ENCODE measurements at places on chromosomes 13 and 19. TPM values are rescaled to one million over a fixed set of nuclear protein-coding genes. Genes with fewer than 3 reads are reported as not detected.

DNA sequence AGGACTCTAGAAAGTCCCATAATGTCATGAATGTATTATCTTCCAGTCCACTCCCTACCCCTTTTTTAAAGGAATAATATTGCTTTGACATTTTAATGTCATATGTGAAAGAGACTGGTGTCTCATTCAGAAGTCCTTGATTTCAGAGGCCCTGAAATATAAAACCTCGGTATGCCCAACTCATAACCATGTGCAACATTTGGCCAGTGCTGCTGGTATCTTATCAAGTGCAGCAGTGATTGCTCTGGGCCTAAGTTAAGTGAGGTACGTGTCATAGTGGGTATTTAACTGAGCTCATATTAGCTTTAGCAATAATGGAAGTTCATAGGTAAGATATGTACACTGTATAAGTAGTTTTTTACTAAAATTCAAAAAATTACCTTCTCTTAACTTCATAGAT is 14.7 kb downstream of the TEX30 start:
- DNase-seq, result no peak

DNA sequence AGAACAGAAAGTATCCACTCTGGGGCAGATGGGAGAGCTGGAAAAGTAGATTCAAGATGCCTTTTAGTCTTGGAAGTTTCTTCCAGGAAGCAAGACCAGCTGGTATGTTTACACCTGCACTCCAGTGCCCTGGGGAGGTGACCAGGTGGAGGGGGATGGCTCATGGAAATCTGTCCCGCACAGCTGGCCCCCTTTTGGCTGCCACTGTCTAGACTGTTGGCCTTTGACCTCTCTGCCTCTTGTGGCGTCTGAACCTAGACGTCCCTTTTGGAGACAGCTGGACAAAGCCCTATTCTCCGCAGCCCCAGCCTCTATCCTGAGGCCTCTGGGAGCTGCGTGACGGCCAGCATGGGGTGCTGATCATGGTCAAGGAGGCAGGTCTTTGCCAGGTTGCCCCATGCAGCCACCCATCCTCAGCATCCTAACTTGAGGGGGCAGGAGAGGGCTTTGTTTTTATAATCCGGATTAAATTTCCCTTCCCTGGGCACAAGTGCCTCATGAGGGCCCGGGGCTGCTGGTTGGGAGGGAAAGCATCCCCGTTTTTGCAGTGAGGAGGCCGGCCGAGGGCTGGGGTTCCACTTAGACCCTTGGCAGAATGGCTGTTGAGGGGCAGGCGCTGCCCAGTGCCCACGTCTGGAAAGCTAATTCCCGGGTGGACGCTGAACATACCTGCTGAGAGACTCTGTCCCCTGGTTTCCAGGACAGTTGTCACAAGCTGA is 17.3 kb upstream of the GDF15 start:
- no peak for DNase-seq

- no peak for DNase-seq
Measured at GRCh38 chr19:54949412-54949811, 2.1 kb upstream of the NLRP7 start.

Gene GYS1
- polyA plus RNA-seq, result 40.3 TPM

DNA sequence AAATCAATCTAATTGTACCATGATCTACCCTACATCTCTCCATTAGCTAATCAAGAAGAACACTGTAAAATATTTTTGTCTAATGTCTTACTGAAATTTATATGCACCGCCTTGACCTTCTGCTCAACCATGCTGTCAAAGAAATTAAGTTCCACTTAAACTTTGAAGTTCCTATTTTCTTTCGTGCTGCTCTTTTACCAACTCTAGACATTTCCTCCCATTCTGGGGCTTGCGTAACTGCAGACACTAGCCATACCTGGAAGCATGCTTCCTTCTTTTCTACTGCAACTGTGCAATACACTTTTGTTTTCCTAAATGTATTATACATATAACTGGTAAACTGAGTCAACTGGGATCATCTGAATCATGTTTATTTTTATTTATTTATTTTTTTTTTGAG is 8.5 kb upstream of the UBE2L5 start:
- no peak for DNase-seq

Gene SLC25A41
- not detected for polyA plus RNA-seq

GRCh38 chr13:46385946-46386345 is 1.1 kb downstream of the RUBCNL start:
- DNase-seq, result no peak

DNA sequence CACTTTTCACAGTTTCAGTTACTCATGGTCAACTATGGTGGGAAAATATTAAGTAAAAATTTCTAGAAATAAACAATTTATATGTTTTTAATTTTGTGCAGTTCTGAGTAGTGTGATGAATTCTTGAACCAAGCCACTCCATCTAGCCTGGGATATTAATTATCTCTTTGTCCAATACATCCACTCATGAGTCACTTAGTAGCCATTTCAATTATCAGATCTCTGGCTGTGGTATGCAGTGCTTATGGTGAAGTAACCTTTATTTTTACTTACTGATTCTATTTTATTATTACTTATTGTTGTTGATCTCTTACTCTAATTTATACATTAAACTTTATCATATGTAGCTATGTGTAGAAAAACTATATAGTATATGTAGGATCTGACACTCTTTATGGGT is 128.9 kb upstream of the KLHL1 start:
- no peak for DNase-seq

Gene CEACAM5
- polyA plus RNA-seq, result not detected

DNA sequence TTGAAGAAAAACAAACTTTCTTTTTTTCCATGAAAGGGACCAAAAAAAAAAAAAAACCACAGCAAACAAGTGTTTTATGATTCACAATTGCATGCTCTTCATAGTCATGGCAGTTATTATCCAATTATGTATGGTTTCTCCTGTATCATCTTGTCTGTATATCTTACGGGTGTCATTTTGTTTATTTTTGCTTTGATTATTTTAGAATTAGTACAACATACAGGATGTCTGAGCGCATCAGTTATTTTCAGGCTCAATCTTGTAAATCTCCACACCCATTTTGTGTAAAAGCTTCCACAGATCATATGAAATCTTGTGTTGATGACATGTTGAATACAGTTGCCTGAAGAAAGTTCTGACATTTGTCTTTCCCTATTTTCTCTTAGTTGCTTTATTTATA is 280.3 kb downstream of the KLF5 start:
- no peak for DNase-seq

Gene CAPN12
- polyA plus RNA-seq, result 0.84 TPM

Gene NAPSA
- 1.2 TPM for polyA plus RNA-seq

DNA sequence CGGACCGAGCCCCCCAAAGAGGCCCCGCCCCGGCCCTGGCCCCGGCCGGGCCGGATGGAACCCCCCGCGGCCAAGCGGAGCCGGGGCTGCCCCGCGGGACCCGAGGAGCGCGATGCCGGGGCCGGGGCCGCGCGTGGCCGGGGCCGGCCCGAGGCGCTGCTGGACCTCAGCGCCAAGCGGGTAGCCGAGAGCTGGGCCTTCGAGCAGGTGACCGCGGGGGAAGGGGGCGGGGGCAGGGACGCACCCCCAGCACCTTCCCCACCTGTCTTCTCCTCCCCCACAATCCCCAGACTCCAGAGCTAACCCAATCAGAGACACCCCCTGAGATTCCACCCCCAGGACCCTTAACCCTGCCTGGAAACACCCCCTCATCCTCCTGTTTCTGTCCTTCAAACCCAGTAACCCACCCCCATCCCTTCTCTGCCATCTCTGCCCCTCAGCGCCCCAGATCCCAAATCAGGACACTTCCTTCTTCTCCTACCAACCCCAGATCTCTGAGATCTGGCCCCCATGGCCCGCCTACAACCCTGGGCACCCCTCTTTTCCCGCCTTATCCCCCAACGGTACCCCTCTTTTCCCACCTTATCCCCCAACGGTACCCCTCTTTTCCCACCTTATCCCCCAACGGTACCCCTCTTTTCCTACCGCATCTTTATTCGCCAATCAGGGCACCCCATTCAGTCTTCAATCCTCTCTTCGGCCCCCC is 505 bp downstream of the ZSWIM4 start:
- no peak for DNase-seq

DNA sequence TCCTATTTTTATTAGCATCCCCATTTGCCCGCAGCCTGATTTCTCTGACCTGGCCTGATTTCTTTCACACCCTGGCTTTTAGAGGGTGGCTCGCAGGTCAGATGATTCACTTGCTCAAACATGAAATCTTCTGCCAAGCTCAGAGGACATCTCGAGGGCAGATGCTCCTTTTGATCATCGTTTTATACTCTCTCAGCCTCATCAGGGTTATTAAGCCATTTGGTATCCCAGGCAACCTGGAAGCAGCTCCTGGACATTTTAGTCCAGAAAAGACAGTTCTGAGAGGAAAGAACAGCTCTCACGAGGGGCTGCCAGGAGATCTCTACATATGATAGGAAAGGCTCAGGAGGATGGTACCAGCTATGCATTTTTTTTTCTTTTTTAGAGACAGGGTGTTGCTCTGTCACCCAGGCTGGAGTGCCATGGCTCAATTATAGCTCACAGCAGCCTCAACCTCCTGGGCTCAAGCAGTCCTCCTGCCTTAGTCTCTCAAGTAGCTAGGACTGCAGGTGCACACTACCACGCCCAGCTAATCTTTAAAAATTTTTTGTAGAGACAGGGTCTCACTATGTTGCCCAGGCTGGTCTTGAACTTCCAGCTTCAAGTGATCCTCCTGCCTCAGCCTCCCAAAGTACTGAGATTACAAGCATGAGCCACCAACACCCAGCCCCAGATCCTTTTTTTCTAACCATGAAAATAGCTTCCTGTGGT is 165.4 kb downstream of the KATNAL1 start:
- no peak for DNase-seq

Gene FGF9
- 3.1 TPM for polyA plus RNA-seq

Gene LINGO3
- 12.9 TPM for polyA plus RNA-seq

Gene STXBP2
- 61.1 TPM for polyA plus RNA-seq

Gene ZNF541
- not detected for polyA plus RNA-seq

- no peak for DNase-seq
Measured at GRCh38 chr13:110015253-110015652, 228.9 kb upstream of the IRS2 start.

- DNase-seq, result no peak
Measured at GRCh38 chr13:114025714-114026431, 52.0 kb upstream of the C13orf46 start.

DNA sequence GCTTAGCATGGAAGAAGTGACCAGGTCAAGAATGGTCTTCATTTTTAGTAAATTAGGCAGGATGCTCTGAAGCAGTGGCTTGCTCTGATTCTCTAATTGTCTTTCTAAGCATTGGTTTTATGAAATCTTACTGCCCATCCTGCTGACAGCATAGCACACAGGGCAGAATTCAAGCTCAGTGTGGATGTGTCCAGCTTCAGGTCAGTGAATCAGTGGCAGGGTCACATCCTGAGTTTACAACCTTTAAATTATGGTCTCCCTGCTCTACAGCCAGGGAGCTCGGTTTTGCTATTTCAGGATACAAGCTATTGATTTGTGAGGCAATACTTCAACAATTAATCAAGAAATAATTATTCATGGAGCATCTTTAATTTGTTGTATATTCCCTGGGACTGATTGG is 202.3 kb upstream of the RXFP2 start:
- no peak for DNase-seq

- DNase-seq, result no peak
Measured at GRCh38 chr13:75353781-75354193, 128.2 kb downstream of the TBC1D4 start.

- DNase-seq, result no peak
Measured at GRCh38 chr19:32830231-32831014, 39.1 kb downstream of the SLC7A9 start.

Gene C1QTNF9B
- polyA plus RNA-seq, result not detected

GRCh38 chr13:21663197-21663596 is 7.7 kb upstream of the FGF9 start:
- DNase-seq, result no peak

- no peak for DNase-seq
Measured at GRCh38 chr19:18001777-18002345, 6.1 kb upstream of the ARRDC2 start.

GRCh38 chr13:30142486-30143211 is 164.7 kb downstream of the KATNAL1 start:
- no peak for DNase-seq

- no peak for DNase-seq
Measured at GRCh38 chr13:88288326-88288725, 617.2 kb downstream of the SLITRK5 start.

- no peak for DNase-seq
Measured at GRCh38 chr13:33034882-33035520, 18.8 kb downstream of the KL start.

Measured in naive thymus-derived CD4-positive, alpha-beta T cell (primary cell).